PC-9 (cell line): ENCODE measurements at places on chromosomes 6 and 20. TPM values are rescaled to one million over a fixed set of nuclear protein-coding genes. Genes with fewer than 3 reads are reported as not detected.
A peak's percentile ranks its signal among the peaks of the same experiment; 100 is the strongest.

- no peak overlapping the region for H3K27ac ChIP-seq
- H3K4me3 ChIP-seq, result no peak overlapping the region
- DNase-seq, result no peak
- no peaks in the 10 kb centered on the region for H3K4me1 ChIP-seq
- peaks cover 5% of the 10 kb centered on the region; the same call in 1 of the 2 replicates for H3K27me3 ChIP-seq
- no peaks in the 10 kb centered on the region for H3K36me3 ChIP-seq
Measured at GRCh38 chr6:101400326-101401135, 7.0 kb downstream of the GRIK2 start.

The OR2H2 gene
- not detected in 2 replicates for total RNA-seq

GRCh38 chr20:1423625-1424106, 30.8 kb upstream of the FKBP1A start:
- no peaks in the 10 kb centered on the region for H3K27me3 ChIP-seq
- no peak overlapping the region for H3K27ac ChIP-seq
- no peaks in the 10 kb centered on the region for H3K36me3 ChIP-seq
- DNase-seq, result peak; percentile 41
- no peak overlapping the region for H3K4me3 ChIP-seq

GRCh38 chr20:63061051-63061770, 54.4 kb upstream of the BHLHE23 start:
- no peaks in the 10 kb centered on the region for H3K4me1 ChIP-seq
- no peak for DNase-seq
- H3K27me3 ChIP-seq, result peaks cover 96% of the 10 kb centered on the region
- no peak overlapping the region for H3K4me3 ChIP-seq
- H3K36me3 ChIP-seq, result no peaks in the 10 kb centered on the region

- no peaks in the 10 kb centered on the region for H3K27me3 ChIP-seq
- H3K4me3 ChIP-seq, result no peak overlapping the region
- DNase-seq, result peak; percentile 28
- H3K27ac ChIP-seq, result no peak overlapping the region
Measured at GRCh38 chr20:16434062-16434664, 139.1 kb downstream of the KIF16B start.

DNA sequence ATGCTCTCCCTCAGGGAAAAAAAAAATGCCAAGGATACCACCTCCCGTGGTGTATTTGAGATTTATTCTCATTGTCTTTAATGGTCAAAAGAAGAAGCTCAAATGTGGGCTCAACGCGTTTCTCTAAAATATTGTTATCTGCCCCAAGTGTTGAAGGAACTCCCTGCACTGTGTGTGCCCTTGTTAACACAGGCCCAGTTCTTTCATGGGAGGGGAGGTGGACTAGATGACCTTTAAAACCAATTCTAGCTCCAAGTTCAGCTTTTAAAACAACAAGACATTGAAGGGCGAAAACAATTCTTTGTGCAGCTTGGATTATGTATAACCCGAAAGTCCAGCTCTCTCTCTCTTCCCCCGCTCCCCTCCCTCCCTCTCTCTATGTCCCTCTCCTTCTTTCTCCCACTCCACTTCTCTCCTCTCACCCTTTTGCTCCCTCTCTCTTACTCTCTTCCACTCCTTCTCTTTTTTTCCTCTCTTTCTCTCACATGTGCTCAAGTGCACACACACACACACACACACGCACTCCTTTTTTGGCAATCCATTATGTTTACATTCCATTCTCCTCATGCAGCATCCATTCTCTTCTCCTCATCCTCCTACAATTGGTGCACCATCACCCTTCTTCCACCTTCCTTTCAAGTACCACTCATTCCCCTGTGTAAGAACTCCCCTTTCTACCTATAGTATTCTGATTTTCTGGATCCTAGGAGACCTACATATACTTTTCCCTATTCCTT, 8.5 kb downstream of the HLA-DMB start:
- H3K36me3 ChIP-seq, result no peaks in the 10 kb centered on the region
- no peak overlapping the region for H3K27ac ChIP-seq
- H3K4me1 ChIP-seq, result no peaks in the 10 kb centered on the region
- no peak for DNase-seq
- peaks cover 37% of the 10 kb centered on the region for H3K27me3 ChIP-seq
- H3K4me3 ChIP-seq, result no peak overlapping the region

DNA sequence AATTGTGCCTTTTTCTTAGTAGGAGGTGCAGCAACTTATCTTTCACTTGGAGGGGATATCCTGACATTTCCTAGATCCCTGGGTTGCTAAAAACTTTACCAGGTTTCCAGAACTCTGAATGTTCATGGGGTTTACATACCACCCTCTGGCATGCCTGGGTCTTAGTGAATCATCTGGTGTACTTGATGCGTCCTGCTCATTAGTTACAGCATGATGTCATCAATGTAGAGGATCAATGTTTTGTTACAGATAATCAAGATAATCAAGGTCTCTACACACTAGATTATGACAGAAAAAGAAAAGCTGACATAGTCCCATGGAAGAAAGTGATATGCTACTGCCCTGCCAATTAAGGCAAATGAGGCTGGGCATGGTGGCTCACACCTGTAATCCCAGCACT, 27.0 kb downstream of the FITM2 start:
- H3K27ac ChIP-seq, result no peak overlapping the region
- no peaks in the 10 kb centered on the region for H3K36me3 ChIP-seq
- H3K4me3 ChIP-seq, result no peak overlapping the region
- no peaks in the 10 kb centered on the region for H3K4me1 ChIP-seq

DNA sequence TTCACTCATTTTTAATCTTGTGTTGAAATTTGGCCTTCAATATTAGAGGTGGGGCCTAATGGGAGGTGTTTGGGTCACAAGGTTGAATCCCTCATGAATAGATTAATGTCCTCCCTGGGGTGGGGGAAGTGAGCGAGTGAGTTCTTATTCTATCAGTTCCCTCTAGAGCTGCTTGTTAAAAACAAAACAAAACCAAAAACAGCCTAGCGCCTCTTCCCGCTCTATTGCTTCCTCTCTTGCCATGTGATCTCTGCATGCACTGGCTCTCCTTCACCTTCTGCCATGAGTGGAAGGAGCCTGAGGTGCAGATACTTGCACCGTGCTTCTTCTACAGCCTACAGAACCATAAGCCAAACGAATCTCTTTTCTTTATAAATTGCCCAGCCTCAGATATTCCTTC, 89.6 kb upstream of the SLC35F1 start:
- no peak for DNase-seq
- no peaks in the 10 kb centered on the region for H3K27me3 ChIP-seq
- no peak overlapping the region for H3K4me3 ChIP-seq
- H3K36me3 ChIP-seq, result no peaks in the 10 kb centered on the region
- no peaks in the 10 kb centered on the region for H3K4me1 ChIP-seq

DNA sequence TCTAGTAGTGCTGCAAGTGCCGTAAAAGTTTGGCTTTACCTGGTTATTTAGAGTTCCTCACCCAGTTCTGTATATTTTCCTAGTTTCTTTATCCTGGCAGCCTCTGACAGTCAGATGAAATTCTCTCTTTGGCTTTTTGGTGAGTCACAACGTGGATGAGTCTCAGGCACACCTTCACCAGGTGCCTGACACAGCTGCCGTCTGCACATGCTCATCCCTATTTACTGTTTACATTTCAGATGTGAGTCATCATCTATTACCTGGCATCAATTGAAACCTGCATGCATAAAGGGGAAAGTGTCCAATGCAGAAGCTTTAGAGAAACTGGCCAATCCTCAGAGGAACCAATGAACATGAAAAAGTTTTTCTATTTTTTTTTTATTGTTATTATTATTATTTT, 33.3 kb upstream of the ADGRF4 start:
- H3K27me3 ChIP-seq, result no peaks in the 10 kb centered on the region
- H3K36me3 ChIP-seq, result no peaks in the 10 kb centered on the region
- H3K4me1 ChIP-seq, result peaks cover 15% of the 10 kb centered on the region
- 0 out of 2 replicates have a peak overlapping the region, but pooled peaks have one; percentile 24 for H3K27ac ChIP-seq
- H3K4me3 ChIP-seq, result no peak overlapping the region

- H3K27me3 ChIP-seq, result no peaks in the 10 kb centered on the region
- H3K4me1 ChIP-seq, result peaks cover 57% of the 10 kb centered on the region
- DNase-seq, result peak; percentile 99
- no peaks in the 10 kb centered on the region for H3K36me3 ChIP-seq
Measured at GRCh38 chr20:38604873-38605303, 3.3 kb downstream of the ARHGAP40 start.

- H3K27me3 ChIP-seq, result no peaks in the 10 kb centered on the region
- no peak overlapping the region for H3K4me3 ChIP-seq
- no peak for DNase-seq
- peaks cover 21% of the 10 kb centered on the region for H3K4me1 ChIP-seq
- H3K27ac ChIP-seq, result no peak overlapping the region
Measured at GRCh38 chr6:116450769-116451740, 10.1 kb upstream of the CALHM6 start.

The SYCP2 gene
- 1.8 and 3.0 TPM in 2 replicates for total RNA-seq

The ADAM33 gene
- not detected in 2 replicates for total RNA-seq

The SYNDIG1 gene
- total RNA-seq, result 0.17 and 0.35 TPM in 2 replicates

- no peak overlapping the region for H3K27ac ChIP-seq
- no peaks in the 10 kb centered on the region for H3K27me3 ChIP-seq
- H3K4me3 ChIP-seq, result no peak overlapping the region
- no peaks in the 10 kb centered on the region for H3K4me1 ChIP-seq
- no peak for DNase-seq
- H3K36me3 ChIP-seq, result no peaks in the 10 kb centered on the region
Measured at GRCh38 chr6:4071330-4071729, 7.6 kb downstream of the FAM217A start.

The NFATC2 gene
- total RNA-seq, result 6.3 and 6.8 TPM in 2 replicates

The BCAS1 gene
- total RNA-seq, result 3.9 and 4.0 TPM in 2 replicates

The TMEM242 gene
- total RNA-seq, result 8.1 and 8.7 TPM in 2 replicates

The PTPN1 gene
- 46.3 and 59.8 TPM in 2 replicates for total RNA-seq

DNA sequence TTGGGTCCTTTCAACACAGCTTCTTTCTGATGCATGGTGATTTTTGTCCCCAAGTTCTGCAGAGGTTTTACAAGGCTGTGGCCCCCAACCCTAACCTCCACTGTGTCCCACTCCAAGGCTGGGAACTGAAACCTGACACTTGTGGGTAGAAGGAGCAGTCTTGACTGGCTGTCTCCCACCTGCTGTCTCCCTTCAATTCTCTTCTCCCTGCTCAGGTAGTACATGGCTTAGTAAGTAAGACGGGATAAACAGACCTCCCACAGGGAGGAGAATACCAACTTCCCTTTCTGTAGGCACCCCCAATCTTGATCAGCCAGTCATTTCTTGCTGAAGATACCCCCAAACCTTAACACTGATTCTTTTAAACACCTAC, 25.0 kb downstream of the TGM6 start:
- H3K4me3 ChIP-seq, result no peak overlapping the region
- H3K4me1 ChIP-seq, result no peaks in the 10 kb centered on the region
- DNase-seq, result no peak
- H3K27ac ChIP-seq, result no peak overlapping the region
- H3K27me3 ChIP-seq, result no peaks in the 10 kb centered on the region; the same call in 1 of the 2 replicates

DNA sequence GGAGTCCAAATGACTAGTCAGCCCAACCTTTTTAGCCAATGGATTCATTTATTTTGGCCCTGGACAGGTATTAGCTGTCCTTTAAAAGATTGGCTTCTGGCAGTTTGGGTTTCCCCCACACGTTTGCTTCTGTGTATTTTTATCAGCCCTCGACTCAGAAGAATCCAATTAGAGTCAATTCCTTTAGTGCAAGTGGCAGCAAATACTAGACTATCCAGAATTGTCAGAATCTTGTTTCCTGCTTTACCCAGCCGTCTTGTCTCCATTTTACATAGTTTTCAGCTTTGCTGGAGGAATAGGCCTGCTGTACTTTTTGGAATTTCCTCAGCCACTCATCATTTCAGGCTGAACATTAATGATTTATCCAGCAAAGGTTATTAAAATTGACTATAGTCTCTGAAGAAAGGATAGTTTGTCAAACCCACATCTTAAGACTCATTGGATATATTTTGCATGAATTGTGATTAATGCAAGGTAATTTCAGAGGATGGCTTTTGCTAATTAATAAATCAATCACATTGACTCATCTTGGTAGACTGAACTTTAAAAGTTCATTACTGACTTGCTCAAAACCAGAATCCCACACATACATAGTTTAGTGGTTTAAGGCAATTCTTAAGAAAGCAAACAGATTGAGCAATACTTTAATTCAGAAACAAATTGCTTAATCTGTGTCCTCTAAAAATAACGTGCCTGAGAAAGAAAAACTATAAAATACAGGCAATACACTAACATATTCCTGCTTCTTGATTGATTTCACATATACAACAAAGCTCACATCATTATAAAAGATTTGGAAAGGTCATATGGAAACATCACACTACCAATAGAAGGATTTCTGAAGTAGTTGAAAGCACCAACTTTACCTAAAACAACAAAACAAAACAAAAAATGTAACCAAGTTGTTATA, 62.9 kb upstream of the ZNF217 start:
- DNase-seq, result peak; percentile 78
- no peaks in the 10 kb centered on the region for H3K36me3 ChIP-seq
- H3K27ac ChIP-seq, result peak overlapping the region; percentile 84
- no peaks in the 10 kb centered on the region for H3K27me3 ChIP-seq

The NKX2-2 gene
- total RNA-seq, result not detected in 2 replicates

The ECT2L gene
- not detected in 2 replicates for total RNA-seq

The BCLAF1 gene
- total RNA-seq, result 76.4 and 109 TPM in 2 replicates

GRCh38 chr6:35804996-35805736, at the start of gene LHFPL5:
TSS of gene LHFPL5 (plus strand) at chr6:35805352. CDS start at chr6:35805671, 319 bp downstream.
- peaks cover 3% of the 10 kb centered on the region for H3K4me1 ChIP-seq
- H3K36me3 ChIP-seq, result no peaks in the 10 kb centered on the region
- no peaks in the 10 kb centered on the region for H3K27me3 ChIP-seq

DNA sequence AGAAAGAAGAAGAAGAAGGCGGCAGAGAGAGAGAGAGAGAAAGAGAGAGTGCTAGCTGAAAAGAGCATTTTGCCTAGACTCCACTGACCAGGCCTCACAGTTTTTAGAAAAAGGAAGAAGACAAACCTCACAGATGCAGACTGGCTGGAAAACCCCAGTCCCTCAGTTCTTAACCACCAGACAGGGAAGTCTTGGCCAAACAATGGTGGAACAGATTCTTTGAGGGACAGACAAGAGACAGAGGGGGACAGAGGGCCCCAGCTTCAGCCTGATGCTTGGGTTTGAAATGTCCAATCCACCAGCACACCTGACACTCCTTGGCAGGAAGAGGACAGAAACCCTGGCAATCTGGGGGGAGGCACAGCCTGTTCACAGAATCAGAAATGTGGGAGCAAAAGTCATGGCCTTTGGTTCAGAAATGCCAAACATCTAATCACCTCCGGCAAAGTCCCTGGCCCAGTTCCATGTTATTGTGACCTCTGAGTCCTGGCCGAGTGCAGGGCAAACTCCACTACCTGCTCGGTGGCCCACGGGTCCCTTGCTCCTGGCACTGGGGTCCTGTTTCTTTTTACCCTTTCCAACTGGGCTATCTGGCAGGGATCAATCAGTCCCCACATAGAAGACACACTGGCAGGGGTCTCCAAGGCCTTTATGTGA, 235.2 kb downstream of the LY86 start:
- H3K36me3 ChIP-seq, result no peaks in the 10 kb centered on the region
- no peak overlapping the region for H3K4me3 ChIP-seq
- peaks cover 77% of the 10 kb centered on the region for H3K4me1 ChIP-seq

GRCh38 chr6:86031713-86032112, 389.0 kb upstream of the SYNCRIP start:
- H3K27me3 ChIP-seq, result no peaks in the 10 kb centered on the region
- DNase-seq, result no peak
- H3K27ac ChIP-seq, result no peak overlapping the region
- H3K4me1 ChIP-seq, result no peaks in the 10 kb centered on the region
- H3K36me3 ChIP-seq, result no peaks in the 10 kb centered on the region
- H3K4me3 ChIP-seq, result no peak overlapping the region

GRCh38 chr6:139402876-139403386, 28.5 kb upstream of the CITED2 start:
- peaks cover 27% of the 10 kb centered on the region for H3K4me1 ChIP-seq
- no peak for DNase-seq
- no peak overlapping the region for H3K27ac ChIP-seq
- no peaks in the 10 kb centered on the region for H3K27me3 ChIP-seq

GRCh38 chr20:61765871-61766654, 299.6 kb downstream of the TAF4 start:
- no peak overlapping the region for H3K4me3 ChIP-seq
- no peaks in the 10 kb centered on the region for H3K36me3 ChIP-seq
- DNase-seq, result no peak
- no peaks in the 10 kb centered on the region for H3K4me1 ChIP-seq
